ENCODE measurements at places on chromosomes 7 and 10.
A peak's percentile ranks its signal among the peaks of the same experiment; 100 is the strongest.

DNA sequence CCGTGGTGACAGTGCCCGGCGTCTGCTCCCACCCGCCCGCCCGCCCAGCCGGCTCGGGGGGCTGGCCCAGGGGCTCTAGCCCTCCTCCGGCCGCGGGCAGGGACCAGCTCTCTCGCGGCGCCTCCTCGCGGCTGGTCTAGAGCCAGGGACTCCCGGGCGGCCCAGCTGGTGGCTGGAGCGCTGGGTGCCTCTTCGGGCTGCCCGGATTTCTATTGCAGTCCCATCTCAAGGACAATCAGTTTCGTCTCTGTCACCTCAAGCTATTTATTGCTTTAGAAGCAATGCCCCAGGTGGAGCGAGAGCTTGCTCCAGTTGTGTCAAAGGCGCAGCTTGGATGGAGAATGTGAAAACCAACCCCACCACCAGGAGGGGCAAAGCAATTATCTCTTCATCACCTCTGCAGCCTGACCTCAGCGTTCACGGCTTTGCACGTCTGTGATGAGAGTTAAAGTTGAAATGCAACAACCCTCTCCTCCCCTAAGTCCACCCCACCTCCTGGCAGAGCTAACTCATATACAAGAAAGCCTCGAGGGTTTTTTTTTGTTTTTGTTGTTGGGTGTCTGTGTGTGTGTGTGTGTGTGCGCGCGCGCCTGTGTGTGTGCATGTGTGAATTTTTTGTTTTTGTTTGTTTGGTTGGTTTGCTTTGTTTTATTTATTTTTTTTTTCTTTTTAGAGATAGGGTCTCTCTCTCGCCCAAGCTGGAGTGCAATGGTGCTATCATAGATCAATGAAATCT lies at the start of gene ITGA8:
Gene ITGA8 (minus strand): TSS at position 24 of the 736 bp plus-strand sequence. CDS start 151 bp downstream, outside the sequence.
- no peak for DNase-seq

DNA sequence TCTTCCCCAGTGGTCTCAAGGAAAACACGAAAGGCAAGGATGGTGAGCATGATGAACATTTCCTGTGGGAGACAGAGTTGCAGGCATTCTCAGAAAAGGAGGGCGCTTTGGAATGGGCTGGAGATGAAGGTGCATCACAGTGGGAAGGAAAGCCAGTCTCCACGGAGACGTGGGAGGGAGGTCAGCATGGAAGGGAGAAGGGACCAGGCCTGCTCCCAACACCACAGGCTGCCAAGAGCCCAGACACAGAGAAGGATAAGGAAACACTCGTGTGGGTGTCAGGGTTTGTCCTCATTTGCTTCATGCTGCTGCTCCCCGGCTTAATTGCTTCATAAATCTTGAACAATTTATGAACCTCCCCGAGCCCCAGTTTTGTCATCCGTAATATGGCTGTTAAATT lies 231.5 kb upstream of the ZNF32 start:
- no peak for DNase-seq

GRCh38 chr10:112700215-112700671 lies 249.8 kb upstream of the TCF7L2 start:
- no peak for DNase-seq

DNA sequence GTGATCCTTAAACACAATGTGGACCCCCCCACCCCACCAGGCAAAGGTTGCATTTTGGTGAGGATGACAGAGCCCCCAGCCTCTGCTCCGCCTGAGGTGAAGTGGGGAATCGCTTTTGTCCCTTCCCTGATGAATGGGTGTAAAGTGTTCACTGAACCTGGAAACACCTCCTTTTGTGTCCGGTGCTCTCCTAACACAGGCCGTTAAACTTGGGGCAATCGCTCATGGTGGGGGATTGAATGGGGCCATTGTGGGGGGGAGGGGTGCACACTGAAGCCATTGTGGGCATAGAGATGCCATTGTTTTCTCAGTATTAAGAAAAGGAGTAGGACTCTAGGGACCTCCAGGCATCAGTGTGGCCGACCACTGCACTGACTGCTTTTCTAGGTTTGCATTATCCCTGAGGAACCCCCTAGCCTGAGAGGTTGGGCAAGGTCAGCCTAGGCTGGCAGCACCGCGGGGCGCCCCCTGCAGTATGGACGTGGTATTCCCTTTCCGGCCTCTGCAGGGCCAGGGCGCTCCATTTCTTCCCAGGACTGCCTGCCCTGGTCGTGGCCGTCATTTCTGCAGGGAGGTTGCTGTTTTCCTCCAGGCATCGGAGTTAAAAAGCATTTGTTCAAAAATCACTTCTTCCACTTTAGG lies 158.3 kb downstream of the TCF7L2 start:
- DNase-seq = peak; percentile 11

DNA sequence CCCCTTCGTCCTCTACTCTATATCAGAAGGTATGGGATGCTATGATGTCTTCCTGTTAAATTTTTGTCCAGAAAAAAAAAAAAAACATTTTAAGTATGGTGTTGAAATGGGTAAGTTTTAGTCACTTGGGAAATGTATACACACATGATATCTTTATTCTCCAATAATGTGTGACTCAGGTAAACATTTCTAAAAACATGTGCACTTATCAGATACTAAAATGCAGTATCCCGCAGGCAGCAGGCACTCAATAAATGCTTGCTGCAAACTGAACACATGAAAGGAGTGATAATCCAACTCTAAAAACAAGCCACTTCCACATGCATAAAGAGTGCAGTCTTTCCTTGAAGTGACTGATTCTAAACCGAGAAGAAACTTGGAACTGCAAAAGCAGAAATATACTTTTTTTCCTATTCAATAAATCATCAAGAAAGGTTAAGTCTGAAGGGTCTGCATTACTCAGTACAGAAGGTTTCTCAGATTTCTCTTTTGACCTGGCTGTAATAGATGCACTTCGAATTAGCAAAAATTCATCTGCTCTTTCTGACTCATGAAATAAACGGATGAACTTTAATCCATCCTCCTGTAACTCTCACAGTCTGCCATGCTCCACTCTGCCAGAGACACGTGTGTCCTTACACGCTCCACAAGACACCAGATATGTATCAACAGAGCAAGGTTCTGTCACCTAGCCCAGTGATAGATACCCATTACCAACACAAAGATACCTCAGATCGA lies 84.0 kb downstream of the HIPK2 start:
- no peak for DNase-seq

GRCh38 chr10:121952226-121952625 lies 22.8 kb downstream of the NSMCE4A start:
- DNase-seq = no peak

DNA sequence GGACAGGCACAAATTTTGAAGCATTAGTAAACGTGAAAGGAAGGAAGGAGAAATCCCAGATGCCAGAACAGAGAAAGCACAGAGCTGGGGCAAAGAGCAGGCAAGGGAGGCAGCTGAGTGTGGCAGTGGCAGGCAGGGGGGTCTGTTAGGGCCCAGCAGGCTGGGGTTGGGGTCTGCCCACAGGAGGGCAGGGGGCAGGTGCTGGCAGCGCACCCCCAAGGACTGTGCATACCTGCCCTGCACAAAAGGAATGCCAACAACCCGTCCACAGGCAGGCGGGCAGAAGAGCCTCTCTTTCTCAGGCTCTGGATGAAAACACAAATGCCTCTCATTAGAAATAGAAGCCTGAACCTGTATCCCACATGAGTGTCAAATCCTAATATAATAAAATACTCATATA lies 552.3 kb downstream of the PTPRN2 start:
- no peak for DNase-seq

- DNase-seq = no peak
Measured at GRCh38 chr10:6877336-6877721, 297.3 kb upstream of the PRKCQ start.

GRCh38 chr7:167090-167855 lies 25.1 kb upstream of the FAM20C start:
- no peak for DNase-seq

DNA sequence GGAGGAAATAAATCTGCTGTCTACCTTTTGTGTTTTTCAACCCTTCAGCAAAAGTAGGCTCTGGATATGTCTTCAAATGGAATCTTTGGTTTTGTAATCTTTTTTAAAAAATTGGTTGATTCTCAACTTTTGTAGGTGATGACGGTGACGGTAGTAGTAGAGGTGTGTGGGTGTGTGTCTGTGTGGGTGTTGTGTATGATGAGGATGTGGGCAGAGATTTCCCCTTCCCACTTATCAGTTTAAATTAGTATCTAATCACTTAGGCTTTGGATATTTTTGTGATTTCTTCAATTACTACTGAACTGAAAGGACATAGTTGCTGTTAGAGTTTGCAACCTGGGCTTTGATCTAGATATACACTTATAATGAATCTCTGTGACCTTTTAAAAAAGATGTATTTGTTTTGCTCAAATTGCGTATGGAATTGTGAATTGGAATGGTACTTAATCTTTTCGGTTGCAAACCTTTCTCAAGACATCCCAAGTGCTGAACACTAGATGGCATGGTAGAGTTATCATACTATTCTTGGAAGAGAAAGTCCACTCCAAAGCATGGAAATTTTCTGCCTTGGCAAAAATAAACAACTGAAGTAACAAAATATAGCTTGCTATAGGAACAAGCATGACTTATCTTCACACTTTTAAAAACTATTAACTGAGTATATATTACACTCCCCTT lies 51.9 kb upstream of the A1CF start:
- DNase-seq = no peak

DNA sequence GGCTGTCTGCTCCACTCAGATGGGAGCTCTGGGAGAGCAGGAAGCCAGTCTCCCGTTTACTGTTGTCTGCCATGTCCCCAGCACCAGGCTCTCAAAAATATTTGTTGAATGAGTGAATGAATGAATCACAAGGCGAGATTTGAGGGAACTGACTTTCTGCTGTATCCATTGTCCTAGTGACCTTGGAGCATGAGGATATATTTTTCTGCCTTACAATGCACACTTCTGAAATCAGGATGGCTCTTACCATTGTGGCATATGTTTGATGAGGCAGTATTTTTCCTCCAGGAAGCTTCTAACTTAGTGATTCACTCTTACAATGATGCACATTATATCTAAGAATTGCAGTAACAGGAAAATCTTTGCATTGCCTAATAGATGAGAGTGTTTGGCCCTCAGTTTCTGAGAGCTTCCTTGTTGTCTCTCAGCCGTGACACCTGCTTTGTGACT lies 136.4 kb downstream of the RPS24 start:
- DNase-seq = no peak

DNA sequence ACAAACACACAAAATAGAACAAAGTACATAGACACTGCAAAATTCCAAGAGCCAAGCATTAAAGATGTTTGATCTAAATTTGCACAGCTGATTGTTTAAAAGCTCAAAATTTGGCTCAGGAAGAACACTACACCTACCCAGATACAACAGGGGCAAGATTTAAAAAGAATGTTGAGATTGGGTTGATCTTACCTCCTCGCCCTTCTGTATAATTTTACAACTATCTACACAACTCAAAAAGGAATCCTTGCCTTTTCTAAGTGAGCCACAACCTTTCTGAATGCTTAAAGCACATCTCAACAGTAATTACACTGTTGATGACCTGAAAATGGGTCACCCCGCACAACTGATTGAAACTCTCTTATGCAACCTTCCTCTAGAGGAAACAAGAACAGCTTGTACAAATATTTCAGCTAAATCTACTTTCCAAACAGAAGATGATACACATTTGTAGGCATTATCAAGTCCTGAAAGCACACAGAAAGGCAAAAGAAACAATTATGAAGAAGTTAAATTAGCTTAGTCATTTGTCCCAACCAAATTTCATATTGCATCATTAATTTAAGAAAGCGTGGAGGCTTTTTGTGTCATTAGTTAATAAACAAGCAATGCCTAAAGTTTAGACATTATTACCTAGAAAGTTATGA lies 75.5 kb downstream of the UBE2H start:
- no peak for DNase-seq

GRCh38 chr10:74058658-74059057 lies 60.7 kb downstream of the VCL start:
- no peak for DNase-seq

- no peak for DNase-seq
Measured at GRCh38 chr10:27512548-27512947, 8.4 kb downstream of the RAB18 start.

DNA sequence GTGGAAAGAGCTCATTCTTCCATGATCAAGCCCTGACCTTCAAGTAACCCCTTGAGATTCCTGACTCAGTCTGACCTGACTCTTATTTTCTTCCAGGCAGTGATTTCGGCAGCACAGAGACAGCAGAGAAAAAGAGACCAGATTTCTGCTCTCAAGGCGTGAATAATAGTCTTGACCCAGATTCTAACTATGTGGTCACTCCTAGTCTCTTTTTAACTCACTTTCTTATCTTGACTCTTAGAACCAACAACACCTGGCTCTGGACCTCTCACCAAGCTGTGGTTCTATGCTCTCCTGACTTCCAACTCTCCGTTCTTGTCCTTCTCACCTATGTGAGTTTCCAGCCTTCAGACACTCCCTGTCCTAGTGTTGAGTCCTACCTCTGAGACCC lies 36.9 kb upstream of the KDM7A start:
- DNase-seq = no peak

DNA sequence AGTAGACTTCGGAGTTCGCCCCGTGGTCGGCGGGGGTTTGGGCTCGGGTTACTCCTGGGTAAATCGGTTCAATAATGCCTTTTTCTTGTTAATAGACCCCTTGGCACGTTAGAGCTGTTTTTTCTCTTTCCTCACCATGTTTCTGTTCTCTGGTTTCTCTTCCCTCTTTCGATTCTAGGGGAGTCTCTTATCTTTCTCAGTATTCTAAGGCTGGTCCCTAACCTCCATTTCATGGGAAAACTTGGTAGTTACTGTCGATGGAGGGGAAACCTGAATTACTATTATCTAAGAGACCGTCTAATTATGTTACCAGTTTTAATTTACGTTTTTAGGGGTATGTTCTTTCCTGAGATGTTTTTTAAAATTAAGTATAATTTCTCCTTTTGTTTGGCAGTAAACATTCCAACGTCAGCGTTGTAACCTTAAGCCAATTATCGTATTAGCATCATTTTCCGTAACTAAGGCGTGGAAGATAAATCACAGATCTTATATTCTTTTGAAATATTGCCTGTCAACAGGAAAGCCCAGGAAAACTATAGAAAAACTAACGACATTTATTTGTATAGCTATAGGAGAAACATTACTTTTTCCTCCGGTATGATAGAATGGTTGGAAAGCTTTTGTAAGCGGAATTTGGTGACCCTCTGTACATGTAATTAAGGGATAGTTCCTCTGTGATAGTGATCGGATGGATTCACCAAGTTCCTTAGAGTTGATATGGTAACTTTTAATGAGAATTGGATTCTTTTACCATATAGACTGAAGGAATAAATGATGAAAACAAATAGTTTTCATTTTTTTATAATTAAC lies 847 bp downstream of the BTAF1 start:
- no peak for DNase-seq

- DNase-seq = no peak
Measured at GRCh38 chr7:130513447-130513846, 21.6 kb downstream of the MEST start.

GRCh38 chr10:67976292-67977245 lies 92.1 kb downstream of the SIRT1 start:
- no peak for DNase-seq

GRCh38 chr10:101453791-101454718 lies 100.1 kb downstream of the BTRC start:
- DNase-seq = no peak

DNA sequence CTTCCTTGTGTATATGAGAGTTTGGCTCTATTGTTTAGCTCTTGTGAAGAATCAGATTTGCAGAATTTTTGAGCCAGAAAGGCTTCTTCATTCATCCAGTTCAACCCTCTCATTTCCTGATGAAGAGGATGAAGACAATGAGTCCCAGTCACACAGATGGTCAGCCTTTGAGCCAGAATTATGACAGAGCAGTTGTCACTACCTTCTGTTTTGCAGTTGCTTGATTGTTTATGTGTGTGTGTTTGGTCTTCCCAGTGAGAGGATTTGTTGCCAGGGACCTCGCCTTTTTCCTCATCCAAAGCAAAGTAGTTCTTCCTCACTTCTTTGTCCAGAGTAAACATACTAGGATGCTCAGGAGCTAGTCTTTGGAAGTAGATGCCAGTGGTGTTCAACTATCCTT lies 15.6 kb downstream of the MDFIC start:
- DNase-seq = no peak
